ENCODE measurements at places on chromosomes 12 and 14.

DNA sequence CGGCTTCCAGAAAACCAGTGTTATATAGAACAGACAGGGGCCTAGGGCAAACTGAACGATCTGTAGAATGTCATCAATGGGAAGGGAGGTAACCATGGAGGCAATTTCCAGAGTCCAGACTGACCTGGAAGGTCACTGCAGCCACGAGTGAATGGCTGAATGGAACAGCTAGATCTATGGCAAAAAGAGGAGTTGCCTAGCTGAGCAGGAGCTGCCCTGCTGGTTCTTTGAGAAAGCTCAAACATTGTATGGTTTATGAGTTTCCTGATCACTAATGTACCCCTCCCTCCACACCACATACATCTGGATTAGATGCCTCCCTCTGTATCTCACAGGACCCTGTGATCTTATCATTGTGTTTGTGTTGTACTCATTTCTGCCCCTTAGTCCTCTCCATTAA, 1.0 kb upstream of the RERG start:
- no peak for DNase-seq

- peak; percentile 74 for DNase-seq
These were observed 94.4 kb downstream of the CHGA start for GRCh38 chr14:93017301-93017797.

GRCh38 chr12:132268674-132269073, 60.7 kb downstream of the GALNT9 start:
- DNase-seq = no peak

DNA sequence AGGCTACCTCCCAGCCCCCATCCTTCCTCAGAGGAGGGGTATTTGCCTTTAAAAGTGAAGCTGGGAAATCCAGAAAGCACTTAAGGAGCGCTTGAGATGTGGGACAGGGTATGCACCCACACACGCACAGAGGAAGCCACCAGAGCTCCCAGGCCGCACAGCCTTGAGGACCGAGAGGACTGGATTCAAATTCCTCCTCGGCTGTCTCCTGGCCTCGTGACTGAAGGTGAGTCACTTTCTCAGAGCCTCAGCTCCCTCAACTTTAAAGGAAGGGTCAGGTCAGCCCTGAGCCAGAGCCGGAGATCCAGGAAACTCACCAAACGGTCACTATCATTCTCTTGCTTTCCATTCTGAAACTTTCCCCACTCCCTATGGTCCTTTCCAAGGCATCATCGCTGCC, 37.6 kb downstream of the BCL11B start:
- no peak for DNase-seq

- no peak for DNase-seq
These were observed 13.7 kb downstream of the RNF41 start for GRCh38 chr12:56208006-56208405.

GRCh38 chr12:66960704-66961690, 282.1 kb upstream of the GRIP1 start:
- DNase-seq = no peak

GRCh38 chr14:74065746-74066575, 18.3 kb downstream of the ALDH6A1 start:
- DNase-seq = no peak

DNA sequence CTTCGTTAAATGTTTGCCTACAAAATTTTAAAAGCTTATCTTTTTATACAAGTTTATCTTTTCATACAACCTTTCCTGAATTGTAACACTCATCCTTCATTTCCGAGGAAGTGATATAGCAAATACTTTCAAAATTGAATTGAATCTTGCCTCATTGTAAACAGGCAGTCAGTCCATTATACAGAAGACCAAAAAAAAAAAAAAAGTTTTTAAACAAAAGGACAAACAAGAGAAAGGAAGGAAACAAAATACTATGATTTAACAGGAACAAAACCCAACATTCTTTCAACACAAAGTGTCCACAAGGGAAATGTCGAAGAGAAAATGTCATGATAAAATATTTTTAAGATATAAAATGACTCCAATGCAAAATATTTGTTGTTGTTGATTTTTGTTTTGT, 8.5 kb downstream of the ATF7 start:
- no peak for DNase-seq
